Central memory CD4-positive, alpha-beta T cell (primary cell): ENCODE measurements at places on chromosomes 2 and 18.

- DNase-seq, result no peak
These were observed 27.3 kb upstream of the EVA1A start for GRCh38 chr2:75587954-75588587.

DNA sequence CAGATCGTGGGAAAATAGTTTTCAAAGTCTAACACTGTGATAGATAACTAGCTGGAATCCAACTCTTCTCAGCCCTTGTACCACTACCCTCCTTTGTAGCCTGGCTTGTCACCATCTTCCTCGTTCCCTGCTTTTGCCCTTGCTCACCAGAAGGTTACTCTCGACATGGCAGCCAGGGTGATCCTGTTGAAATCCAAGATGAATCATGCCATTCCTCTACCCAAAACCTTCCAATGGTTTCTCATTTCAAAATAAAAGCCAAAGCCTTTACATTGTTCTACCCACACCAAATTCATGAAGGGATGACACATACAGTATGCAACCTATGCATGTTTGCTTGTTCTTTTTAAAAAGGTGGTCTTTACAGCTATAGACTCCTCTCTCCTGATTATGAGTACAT lies 45.7 kb downstream of the STAT4 start:
- DNase-seq, result no peak

DNA sequence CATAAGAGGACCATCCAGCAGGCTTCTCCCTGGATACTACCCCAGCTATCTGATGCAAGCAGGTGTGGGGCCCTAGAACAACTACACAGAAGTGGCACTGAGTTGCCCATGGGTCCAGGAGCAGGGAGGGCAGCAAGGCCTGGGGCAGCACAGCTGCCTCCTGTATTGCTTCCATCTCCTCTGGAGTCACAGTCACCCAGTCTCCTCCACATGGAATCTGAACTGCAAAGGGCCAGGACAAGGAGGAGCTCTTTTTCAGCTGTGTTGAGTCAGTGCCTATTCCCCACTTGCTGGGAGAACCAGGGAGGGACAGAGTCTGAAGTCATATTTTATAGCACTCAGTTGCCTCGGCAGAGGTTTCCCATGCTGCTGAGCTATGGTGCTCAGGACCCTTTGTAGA lies 67.9 kb upstream of the ALPP start:
- no peak for DNase-seq

DNA sequence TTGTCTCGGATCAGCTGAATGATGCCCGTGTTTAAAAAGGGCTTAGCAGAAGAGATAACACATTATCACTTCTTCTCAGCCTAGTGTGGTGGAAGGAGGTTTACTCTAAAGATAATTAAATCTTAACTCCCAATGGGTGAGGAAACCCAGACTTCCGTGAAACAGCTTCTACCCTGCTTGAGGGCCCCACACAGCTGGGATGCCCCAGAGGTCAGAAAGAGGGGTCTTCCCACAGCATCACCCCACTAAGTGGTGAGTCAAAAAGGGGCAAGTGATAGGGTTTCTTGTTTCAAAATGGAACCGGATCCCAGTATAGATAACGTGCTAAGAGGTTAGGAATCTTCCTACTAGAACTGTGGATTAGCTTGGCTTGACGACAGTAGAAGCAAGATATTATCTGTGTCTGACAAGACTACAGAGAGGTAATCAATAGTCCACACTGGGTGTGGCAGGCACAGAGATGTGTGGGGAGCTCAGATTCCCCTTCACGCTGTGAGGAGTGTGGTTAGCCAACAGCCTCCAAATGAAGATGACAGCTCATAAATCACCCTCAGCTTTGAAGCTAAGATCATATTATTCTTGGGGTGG lies 129.6 kb upstream of the COPS8 start:
- peak; percentile 27 for DNase-seq

DNA sequence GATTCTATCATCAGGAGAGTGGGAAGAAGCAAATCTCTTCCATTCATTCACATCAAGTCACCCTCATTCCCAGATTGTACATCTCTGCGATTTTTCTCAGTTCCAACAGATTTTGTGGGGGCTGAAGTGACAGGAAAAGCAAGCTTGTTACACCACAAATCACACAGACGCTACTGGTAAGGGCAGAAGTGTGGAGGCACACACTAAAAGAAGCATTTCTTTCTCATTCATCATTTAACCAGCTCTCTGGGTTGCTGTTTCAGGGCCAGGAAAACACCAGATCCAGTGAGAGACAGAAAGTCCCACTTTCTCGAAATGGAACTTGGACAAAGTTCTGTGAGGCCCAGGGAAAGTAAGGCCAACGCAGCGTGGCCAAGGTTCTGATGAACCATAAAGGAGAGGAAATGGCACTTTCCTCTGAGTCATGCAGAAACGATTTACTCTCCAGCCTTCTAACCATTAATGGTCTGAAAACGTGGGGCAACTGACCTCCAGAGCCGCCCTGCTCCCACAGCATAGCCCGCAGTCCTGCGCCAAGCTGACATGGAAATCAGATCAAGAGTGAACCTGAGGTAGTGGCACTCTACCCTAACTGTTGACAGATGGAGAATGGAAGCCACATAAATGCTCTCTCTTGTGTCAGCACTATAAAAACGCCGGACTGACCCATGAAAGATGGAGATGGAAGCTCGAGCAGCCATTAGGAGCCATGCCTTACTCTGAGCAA lies 191.0 kb downstream of the C1D start:
- no peak for DNase-seq

GRCh38 chr2:207165121-207166038 lies at the start of gene KLF7:
TSS of gene KLF7 (minus strand) at chr2:207165948. CDS start at chr2:207165568, 380 bp downstream.
- peak; percentile 59 for DNase-seq

DNA sequence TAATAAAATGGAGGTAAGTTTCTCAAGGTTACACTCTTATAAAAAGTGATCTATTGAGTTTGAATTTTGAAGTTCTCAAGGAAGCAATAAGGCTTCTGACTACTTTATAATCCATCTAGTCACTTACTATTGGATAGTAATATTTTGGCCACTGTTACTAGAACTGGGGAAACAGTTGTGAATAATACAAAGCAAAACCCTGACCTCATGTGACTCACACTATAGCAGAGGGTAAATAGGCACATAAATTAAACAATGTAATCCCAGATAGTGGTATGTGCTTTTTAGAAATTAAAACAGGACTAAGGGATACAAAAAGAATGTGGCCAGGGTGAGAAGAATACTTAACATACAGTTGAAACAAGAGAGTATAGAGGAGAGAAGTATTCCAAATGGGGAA lies 78.6 kb downstream of the CALCRL start:
- no peak for DNase-seq
